Activated CD4-positive, alpha-beta T cell treated with anti-CD3 and anti-CD28 coated beads for 48 hours (primary cell): ENCODE measurements at places on chromosomes 12 and 14.

DNA sequence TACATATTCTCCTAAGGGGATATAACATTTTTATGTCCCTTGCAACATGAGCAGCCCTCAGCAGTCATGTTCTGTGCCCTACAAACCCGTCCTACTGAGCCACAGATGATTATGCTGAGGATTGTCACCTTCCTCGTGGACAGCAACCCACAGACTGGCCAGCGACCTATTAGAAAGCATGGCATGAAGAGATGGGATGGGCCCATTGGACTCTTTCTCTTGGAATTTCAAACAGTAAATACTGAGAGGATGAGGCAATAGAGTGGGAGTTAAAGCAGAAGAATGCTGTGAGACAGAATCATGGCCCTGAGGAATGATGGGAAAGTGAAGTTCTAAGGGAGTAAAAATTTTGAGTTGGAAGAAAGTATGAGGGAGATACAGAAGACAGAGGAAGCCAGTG is 149.9 kb upstream of the BTG1 start:
- no peak for DNase-seq

DNA sequence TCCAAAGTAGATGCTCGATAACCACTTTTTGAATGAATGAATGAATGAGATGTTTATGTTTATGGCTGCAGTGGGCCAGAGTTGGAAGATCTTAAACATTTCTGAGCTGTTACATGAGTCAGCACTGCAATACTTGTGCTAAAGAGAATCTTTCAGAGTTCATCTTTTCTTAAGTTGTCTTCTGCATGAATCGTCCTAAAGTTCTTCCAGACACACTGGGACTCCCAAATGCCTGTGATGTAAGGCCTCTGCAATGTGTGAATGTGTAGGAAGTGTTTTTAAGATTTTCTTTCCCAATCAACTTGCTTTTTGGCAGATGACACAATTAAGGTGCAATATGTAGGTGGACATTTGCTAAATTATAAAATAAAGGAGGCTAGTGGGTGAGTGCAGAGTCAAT is 50.3 kb upstream of the TRIM9 start:
- DNase-seq: no peak

DNA sequence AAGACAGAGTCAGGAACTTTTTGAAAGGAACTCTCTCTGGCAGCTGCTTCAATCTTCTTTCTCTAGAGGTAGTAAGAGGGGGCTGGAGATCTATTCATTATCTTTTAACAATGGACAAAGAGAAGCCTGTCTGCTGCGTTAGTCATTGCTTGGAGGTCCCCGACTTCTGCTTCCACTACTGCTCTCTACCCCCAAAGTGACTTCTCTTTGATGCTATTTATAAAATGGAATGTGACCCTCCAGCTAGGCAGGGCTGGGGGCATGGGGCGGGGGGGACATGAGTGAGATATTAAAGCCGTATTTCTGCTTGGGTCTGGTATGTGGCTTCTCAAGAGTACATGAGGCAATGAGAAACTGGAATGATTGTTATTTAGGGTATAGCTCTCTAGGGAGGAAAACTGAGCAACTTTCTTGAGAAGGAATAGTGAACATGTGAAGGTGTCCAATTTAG is 41.4 kb upstream of the NUDT4 start:
- DNase-seq: no peak

GRCh38 chr14:61147381-61147821 is 133.7 kb downstream of the TMEM30B start:
- DNase-seq: no peak

DNA sequence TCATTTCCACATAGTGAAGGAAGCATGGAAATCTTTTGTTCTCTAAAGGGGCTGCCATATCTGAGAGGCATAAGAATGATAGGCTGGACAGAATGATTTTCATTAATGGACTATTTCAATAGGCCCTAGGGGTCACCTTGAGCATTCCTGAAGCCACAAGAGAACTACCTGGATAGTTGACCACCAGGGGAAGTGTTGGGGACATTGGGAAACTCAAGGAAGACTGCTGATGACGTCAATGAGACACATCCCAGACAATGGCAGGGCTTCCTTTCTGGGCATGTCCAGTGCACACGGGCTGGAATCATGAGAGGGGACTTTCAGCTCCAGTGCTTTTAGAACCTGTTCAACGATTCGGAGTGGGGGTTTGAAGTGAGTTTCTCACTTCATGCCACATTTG is 48.8 kb upstream of the CHST11 start:
- DNase-seq: no peak
